ENCODE measurements at places on chromosomes 2 and 18.

DNA sequence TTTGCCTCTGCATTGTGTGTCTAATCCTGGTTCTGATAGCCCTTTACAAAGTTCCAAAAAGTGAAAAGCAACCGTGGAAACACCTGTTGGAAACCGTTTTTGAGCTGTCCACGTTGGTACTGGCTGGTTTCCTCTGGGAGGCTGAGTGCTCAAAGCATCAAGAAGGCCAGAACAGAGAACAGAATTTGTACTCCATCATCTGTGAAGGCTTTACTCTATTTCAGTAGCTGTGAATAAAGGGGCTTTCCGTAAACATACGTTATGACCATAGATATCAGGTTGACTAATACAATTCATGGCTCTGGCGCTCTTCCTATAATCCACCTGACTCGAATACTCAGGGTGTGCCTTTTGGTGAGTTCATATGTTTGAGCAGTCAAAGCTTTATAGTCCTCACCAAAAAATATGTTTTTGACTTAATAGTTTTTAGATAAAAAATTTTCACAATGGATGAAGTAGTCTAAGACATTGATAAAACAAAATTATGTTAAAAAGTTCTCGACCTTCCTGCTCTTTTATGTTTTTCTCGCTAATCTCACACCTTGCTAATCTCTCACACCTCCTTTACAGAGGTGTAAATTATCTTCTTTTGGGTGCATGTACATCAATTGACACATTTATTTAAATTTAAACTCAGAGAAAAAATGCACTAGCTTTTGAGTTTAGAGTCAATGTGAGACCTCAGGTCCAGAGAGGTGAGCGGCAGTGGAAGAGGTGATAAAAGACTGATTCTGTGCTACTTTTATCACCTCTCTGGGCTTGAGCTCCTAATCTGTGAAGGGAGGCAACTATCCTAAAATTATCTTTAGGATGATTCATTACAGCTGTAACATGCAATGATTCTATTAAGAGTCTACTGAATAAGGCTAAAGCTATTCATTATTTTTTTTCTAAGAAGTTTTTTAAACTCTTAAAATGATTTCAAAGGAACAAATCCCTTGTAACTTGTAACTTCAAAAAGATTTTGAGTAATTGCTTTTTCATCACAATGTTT lies 65.3 kb downstream of the CXCR4 start:
- no peak for DNase-seq

- peak; percentile 50 for DNase-seq
These were observed 949 bp upstream of the MYL12B start for GRCh38 chr18:3260995-3261372.

- DNase-seq: peak; percentile 41
These were observed 46.3 kb upstream of the CCDC150 start for GRCh38 chr2:196592911-196593881.

DNA sequence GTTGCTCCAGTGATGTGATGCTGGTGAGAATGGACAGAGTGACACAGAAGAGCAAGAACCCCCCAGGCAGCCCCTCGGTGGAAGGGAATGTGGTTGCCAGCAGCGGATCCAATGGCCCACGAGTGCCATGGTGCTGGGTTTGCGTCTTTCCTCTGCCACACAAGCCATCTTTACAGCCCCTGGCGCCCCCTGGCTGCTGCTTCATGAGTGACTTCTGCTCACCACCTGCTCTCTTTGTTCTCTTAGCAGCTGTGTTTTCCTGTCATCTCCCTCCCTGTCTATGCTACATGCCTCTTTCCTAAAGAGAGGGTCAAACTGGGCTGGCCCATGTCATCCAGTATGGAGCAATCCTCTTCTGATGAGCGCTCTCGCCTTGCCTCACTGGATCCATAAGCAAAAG lies 300.0 kb upstream of the SMIM21 start:
- DNase-seq: peak; percentile 62

GRCh38 chr2:180599804-180600203 lies 380.6 kb upstream of the UBE2E3 start:
- no peak for DNase-seq

- DNase-seq: peak; percentile 89
These were observed 83.7 kb downstream of the LPIN1 start for GRCh38 chr2:11829947-11830707.

DNA sequence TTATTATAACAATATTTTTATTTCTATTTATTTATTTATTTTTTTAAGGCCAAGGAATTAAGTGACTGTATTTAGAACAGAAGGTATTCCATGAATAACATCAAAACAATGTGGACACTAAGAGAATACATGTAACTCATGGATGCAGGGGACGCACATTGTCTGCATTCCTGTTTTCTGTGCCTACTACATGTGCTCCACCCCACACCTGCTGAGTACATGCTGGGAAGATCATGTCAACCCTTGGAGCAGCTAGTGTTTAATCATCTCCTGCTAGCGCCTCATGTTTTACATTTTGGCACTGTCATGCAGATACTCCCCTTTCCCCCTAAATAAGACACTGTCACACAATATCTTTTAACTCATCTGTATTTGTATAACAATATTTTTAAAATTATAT lies 29.3 kb downstream of the DPYSL5 start:
- no peak for DNase-seq

- peak; percentile 17 for DNase-seq
These were observed 32.8 kb upstream of the ACKR3 start for GRCh38 chr2:236536727-236537398.

DNA sequence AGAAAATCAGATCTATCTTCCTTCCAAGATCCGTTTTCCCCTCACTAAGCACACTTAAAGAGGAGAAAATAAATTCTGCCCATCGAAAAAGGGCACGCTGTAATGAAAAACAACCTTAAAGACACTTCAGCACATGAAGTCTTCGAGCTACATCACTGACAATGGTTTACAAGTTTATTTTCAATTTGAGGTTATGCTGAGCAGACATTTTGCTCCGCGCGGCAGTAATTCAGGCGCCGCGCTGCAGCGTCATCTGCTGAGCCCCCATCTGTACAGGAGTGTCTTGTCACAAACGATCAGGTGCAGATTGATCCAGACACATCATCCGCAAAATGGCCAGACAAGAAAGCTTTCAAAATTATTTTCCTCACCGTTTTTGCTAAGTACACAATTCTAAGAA lies 341.7 kb downstream of the STK39 start:
- DNase-seq: no peak

- DNase-seq: no peak
These were observed 11.9 kb upstream of the KCNG2 start for GRCh38 chr18:79785831-79786230.

DNA sequence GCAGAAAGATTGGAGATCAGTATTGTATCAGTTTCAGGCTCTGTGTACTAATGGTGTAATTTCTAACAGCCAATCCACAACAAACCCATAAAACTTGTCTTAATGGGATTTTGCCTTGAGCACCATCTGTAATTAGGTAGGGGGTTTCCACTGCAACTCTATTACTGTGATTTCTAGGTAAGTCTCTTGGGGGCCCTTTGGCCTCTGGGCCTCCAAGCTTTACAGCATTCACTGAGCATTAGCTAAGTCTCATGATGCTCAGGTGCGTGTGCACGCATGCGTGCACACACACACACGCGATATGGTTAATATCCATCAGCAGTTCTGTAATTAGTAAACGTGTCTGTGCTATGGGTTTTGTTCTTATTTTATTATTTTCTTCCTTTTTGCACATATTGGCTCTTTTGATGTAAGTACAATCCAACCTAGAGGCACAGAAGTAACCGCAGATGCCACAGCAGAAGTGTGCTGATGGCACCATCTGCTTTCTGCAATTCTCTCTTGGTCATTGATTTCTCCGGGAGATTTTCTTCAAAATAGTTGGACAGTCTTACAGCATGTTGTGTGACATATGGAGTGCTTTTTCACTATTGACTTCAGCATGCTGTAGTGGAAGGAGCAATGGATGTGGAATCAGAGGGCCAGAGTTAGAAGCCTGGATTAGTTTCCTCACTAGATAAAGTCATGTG lies 592.0 kb downstream of the LRRTM4 start:
- no peak for DNase-seq

GRCh38 chr2:159774370-159774990 lies 23.5 kb downstream of the CD302 start:
- no peak for DNase-seq

- DNase-seq: no peak
These were observed 13.8 kb downstream of the FAM210A start for GRCh38 chr18:13712400-13713131.

DNA sequence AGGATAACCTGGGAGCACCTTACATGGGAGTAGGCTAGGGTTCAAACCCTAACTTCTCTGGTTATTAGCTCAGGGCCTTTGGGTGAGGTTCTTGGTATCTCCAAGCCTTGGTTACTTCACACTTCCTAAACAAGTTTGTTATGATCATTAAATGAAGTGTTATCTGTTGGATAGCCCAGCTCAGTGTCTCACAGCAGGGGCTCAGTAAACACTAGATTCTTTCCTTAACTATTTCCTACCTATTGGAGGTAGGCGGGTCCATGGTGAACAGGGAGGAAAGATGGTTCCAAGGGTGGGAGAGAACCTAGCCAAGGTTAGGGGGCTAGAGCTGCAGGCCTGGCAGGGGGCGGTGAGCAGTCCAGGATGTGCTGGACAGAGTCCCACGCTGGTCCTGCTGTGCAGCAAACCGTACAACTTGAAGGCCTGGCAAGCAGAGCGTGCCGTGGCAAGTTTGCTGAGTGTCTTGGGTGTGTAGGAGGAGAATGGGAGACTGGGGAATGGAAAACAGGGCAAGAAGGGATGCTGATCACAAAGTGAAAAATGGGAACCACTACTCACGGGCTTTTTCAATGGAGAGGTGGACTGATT lies 259.1 kb downstream of the PRKCE start:
- DNase-seq: no peak

DNA sequence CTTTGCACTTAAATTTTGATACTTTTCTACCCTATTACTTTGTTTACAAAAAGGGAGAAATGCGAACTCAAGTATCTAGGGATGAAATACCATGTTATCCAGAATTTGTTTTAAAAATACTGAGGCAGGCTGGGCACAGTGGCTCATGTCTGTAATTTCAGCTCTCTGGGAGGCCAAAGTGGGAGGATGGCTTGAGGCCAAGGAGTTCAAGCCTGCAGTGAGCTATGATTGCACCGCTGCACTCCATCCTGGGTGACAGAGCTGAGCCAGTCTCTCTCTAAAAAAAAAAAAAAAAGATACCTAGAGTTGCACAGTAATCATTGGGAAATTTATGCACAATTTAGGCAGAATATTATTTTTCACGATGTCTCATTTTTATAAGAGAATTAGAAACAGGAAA lies 12.4 kb upstream of the VAPA start:
- DNase-seq: no peak

- DNase-seq: no peak
These were observed 325.3 kb upstream of the HNMT start for GRCh38 chr2:137638932-137639331.

DNA sequence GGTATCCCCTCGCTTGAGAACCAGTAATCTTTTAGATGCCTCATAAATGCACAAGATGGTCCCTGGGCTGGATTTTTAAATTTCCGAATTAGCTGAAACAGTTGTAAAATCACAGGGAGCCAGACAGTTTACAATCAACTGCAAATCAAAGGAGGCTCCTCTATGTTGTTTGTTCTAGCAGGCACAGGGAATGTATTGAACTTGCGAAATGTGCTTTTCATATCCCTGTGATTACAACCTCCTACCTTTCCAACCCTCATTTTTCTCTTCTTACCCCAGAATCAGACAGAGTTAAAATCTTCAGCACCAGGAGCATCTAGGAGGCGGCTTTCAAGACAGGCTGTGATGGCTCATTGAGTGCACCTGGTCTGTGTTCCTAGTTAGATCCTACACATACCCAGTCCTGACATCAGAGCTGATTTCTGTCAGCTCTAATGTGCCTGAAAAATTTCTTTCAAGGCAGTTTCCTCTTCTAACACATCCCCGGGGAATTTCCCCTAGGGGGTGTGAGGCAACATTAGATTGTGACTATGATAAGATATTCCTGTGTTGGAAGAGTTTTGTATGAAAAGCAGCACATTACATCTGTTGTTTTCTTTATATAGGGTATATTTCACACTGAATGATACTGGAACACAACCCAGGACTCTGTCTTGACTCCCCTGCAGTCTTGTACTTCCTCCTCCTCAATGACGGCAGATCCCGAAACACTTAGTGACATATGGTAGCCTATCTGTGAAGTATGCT lies 17.9 kb upstream of the CAVIN2 start:
- no peak for DNase-seq

- no peak for DNase-seq
These were observed 10.6 kb upstream of the WIPF1 start for GRCh38 chr2:174607989-174608865.

GRCh38 chr2:213317929-213318328 lies 33.7 kb downstream of the SPAG16 start:
- DNase-seq: peak; percentile 17

GRCh38 chr2:143177096-143177786 lies 48.0 kb downstream of the ARHGAP15 start:
- DNase-seq: no peak

GRCh38 chr2:237513693-237514092 lies 26.6 kb downstream of the MLPH start:
- no peak for DNase-seq

- peak; percentile 34 for DNase-seq
These were observed 101.2 kb downstream of the PTPN4 start for GRCh38 chr2:119860924-119861323.
